NCI-H1105 (cell line): ENCODE measurements at places on chromosomes 4 and X.

DNA sequence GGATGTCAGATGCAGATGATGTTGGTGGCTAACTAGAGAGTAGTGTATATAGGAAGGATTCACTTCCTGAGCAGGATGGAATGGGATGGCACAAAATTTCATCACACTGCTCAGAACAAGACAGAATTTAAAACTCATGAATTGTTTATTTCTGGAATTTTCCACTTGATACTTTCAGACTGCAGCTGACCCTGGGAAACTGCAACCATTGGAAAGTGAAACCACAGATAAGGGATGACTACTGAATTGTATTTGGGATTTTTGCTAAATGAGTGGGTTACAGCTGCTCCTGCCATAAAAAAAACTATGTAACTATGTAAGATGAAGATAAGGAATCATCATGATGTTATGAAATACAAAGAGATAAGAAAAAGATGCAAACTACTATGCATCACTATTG, 51.4 kb downstream of the NPY5R start:
- no peak for DNase-seq

GRCh38 chr4:143046906-143047305, 137.8 kb upstream of the USP38 start:
- no peak for DNase-seq

GRCh38 chr4:173240696-173241095, 72.1 kb downstream of the GALNT7 start:
- no peak for DNase-seq

- DNase-seq, result no peak
Observed at GRCh38 chr4:173415092-173415491, 16.2 kb upstream of the SCRG1 start.

GRCh38 chr4:6290769-6291547, 21.3 kb downstream of the WFS1 start:
- no peak for DNase-seq

DNA sequence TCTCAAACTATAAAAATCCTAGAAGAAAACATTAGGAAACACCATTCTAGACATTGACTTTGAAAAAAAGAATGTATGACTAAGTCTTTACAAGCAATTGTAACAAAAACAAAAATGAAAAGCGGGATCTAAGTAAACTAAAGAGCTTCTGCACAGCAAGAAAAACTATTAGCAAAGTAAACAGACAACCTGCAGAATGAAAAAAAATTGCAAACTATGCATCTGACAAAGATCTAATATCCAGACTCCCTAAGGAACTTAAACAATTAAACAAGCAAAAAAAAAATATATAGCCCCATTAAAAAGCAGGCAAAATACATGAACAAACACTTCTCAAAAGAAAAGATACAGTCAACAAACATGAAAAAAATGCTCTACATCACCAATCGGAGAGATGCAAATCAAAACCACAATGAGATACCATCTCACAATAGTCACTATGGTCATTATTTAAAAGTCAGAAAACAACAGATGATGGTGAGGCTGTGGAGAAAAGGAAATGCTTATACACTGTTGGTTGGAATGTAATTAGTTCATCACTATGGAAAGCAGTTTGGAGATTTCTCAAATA, 168.1 kb downstream of the EPHA5 start:
- no peak for DNase-seq

- DNase-seq, result no peak
Observed at GRCh38 chr4:39825741-39826231, 127.8 kb downstream of the UBE2K start.

DNA sequence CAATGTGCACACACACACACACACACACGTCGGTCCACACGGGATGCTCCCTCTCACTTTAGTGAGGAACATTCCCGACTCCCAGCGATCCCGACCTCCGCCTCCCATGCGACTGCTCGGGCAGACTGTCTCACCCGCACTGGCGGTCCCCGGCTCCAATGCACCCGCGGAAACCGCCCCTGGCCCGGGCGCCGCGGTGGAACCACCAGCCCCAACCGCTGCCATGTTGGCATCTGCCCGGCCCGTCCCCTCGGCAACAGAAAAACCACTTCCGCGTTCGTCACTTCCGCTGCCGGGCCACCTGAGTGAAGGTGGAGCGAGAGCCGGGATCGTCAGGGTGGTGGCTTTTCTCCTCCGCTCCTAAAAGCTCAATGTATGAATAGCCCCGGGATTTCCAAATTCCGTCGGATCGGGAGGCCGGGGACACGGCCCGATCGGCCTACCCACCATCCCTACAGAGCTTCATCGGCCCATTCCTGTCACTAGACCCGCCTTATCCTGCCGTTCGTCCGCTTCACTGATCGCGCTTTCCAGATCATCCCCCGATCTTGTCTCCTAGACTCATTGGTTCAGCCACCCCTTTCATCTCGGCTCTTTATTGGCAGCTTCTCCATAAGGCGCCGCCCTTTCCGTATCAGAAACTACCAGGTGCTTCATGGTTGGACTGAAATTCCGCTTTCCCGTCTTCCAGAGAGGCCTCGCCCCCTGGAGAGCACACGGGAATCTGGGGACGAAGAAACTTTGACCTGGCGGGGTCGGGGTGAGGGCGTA, at the start of gene SLC35A2:
TSS of gene SLC35A2 (minus strand) at position 235 of the 771 bp plus-strand sequence. CDS start at position 225, 10 bp downstream.
- peak; percentile 72 for DNase-seq

DNA sequence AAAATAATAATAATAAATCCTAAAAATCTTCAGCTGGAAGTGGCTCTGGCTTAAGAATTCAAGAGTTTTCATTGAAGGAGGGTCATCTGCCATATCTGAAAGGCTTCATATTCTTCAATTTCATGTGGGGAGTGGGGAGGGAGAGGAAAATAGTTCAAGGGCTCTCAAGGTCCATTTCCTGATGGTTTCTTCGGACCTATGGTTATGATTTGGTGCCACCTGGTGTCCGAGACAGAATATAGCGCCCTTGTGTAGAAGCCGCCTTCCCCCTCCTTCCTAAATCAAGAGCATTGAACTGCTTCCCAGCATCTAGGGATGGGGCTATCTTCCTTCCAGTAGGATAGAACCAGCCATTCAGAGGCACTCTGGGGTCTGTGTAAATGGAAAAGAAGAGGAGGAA, 34.3 kb downstream of the NLGN3 start:
- DNase-seq, result peak; percentile 9

- no peak for DNase-seq
Observed at GRCh38 chr4:86909546-86910295, 17.5 kb upstream of the C4orf36 start.

- no peak for DNase-seq
Observed at GRCh38 chrX:153321381-153322124, at the start of gene PNMA6F. TSS of gene PNMA6F (minus strand) at chrX:153321767. CDS start at chrX:153320674, 1,093 bp downstream.

GRCh38 chrX:132271311-132271778, 52.1 kb upstream of the RAP2C start:
- no peak for DNase-seq

- DNase-seq, result no peak
Observed at GRCh38 chr4:44462259-44462658, 13.7 kb upstream of the KCTD8 start.

- no peak for DNase-seq
Observed at GRCh38 chr4:48180234-48180633, 46.2 kb upstream of the TXK start.

GRCh38 chr4:110635163-110635865, 12.4 kb upstream of the PITX2 start:
- no peak for DNase-seq

GRCh38 chr4:151854731-151855130, 93.9 kb upstream of the GATB start:
- no peak for DNase-seq

- no peak for DNase-seq
Observed at GRCh38 chr4:188722911-188723310, 583.7 kb downstream of the TRIML1 start.

DNA sequence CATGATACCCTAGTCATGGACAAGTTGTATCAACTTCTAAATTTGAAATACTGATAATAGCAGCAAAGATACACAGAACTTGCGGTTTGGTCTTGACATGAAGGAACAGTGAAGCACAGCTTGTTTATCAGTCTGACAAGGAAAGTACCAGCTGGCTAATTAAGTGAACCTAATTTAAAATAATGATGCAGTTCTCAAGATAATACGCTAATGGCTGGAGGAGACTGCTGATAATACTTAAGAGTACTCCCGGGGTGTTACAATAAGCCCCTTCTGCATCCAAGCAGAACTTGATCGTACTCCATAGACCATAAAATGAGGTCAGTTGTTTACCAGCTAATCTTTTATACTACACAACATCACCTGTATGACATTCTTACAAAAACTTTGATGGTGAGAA, 697.5 kb downstream of the FSTL5 start:
- no peak for DNase-seq

DNA sequence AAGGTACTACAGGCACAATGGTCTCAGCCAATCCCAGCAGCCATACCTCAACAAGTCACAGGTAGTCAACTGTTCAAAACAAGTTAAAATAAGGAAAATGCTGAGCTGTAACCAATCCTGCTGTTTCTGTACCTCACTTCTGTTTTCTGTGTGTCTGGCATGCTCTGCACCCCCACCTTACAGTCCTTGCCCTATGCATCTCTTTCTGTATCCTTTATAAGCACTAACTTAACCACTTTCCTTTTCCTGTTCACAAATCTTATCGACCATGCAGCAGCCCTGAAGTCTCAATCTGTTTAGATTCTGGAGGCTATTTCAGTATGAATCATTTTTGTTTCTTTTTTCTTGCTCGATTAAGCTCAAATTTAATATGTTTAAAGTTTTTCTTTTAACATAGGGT, 12.5 kb upstream of the FAM13A start:
- DNase-seq, result no peak

DNA sequence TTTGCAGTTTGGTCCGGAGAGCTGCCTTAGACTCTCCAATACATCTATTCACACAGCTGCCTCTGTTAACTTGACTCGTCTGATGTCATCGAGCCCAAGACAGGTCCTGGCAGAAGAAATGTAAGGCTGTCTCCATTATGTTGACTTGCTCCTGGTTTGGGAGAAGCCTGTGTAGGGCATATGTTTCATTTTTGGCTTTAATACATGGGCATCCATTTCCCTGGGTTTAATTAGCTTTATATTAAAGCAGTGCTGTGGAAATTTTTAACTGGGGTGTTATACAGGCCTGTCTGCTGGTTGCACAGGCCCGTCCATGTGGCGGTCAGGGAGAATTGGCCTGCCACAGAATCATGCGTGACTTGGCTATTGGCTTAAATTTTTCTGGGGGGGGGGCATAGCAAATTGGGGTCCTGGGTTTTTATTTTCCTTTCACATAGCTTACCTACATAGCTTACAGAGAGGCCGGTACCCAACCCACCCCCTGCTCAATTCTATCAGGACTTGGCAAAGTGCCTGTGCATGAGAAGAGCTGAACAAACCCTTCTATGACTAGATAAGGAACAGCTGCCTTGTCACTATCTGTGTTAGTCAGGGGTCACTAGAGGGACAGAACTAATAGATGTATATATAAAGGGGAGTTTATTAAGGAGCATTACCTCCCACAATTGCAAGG, 123.5 kb upstream of the WDR1 start:
- no peak for DNase-seq

- DNase-seq, result no peak
Observed at GRCh38 chrX:125204681-125205132, 115.0 kb upstream of the TEX13C start.

GRCh38 chr4:113052379-113052951, 3.0 kb downstream of the ANK2 start:
- no peak for DNase-seq

DNA sequence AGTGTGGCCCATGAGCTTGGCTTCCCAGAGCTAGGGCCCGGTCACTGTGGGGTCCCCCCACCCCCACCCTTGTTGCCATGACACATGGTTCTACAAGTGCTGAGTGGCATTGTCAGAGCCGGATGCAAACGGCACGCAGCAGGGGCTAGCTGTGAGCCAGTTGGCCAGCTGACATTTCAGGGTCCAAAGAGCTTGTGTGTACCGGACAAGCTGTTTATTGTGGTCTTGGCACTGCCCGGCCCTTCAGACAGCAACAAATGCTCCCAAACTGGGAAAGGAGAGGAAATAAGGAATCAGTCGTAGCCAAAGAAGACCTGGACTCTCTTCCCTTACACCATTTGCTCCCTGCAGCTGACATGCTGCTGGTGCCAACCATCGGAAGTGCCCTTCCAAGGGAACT, 36.8 kb downstream of the TSC22D3 start:
- DNase-seq, result no peak

GRCh38 chr4:77538144-77538543, 67.5 kb upstream of the CXCL13 start:
- no peak for DNase-seq

GRCh38 chrX:102339312-102340298, 92.6 kb downstream of the NXF2 start:
- no peak for DNase-seq

- DNase-seq, result no peak
Observed at GRCh38 chr4:165439981-165440380, 61.2 kb downstream of the CPE start.

DNA sequence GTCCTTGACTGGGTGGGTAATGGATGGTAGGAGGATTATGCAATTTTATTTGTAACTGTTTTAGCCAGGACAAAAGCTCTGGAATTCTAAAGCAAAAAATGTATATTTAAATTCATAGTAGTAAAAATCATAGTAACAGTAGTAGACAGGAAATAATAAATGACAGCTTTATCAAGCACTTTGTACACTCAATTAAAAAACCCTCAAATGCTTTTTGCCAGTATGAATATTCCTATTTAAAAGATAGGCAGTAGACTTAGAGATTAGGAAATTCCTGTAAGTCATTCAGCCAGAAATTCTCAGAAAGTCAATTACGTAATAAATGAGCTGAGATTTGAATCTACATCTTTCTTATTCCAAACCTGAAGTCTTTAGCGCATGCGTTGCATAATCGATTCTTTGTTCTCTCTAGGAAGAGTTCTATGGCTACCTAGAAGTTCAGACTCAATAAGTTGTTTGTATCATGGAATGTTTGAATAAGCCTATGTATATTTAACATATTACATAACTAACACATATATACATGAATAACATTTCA, 2.5 kb downstream of the AADAT start:
- DNase-seq, result no peak
